Activated naive CD8-positive, alpha-beta T cell treated with anti-CD3 and anti-CD28 coated beads, Interleukin-2, amount 50 U/mL, for 16 hours (primary cell): ENCODE measurements at places on chromosomes 12 and 14.

GRCh38 chr12:101859664-101860607, 17.4 kb upstream of the DRAM1 start:
- DNase-seq, result no peak

GRCh38 chr12:111085096-111085495, 164.7 kb upstream of the MYL2 start:
- no peak for DNase-seq

DNA sequence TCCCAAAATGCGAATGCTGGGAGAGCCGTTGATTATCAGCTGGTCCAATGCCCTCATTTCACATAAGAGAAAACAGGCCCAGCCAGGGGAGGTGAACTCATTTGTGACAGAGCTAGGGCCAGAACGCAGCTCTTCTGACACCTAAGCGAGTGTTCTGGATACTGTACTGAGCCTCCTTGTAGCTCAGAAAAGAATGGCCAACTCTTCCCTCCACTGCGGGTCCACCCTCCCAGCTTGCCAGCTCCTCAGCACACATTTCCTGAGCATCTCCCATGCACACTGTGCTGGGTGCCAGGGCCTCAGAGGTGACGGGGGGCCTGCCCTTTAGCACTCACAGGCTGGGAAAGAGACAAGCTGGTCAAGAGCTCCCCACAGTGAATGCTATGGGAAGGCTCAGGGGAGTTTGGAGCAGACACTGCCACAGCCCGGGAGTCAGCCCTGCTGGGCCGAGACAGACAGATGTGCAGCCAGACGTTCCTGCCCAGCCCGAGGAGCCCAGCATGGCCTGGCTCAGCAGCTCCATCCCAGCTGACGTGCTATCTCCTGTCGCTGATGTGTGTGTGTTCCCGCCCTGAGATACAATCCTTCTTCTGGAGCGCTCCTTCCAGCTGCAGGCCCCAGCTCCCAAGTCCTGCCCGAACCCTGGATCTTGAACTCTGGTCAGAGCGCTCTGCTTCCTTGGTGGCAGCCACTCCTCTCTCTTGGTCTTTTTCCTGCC, 3.5 kb downstream of the CMTM5 start:
- no peak for DNase-seq

DNA sequence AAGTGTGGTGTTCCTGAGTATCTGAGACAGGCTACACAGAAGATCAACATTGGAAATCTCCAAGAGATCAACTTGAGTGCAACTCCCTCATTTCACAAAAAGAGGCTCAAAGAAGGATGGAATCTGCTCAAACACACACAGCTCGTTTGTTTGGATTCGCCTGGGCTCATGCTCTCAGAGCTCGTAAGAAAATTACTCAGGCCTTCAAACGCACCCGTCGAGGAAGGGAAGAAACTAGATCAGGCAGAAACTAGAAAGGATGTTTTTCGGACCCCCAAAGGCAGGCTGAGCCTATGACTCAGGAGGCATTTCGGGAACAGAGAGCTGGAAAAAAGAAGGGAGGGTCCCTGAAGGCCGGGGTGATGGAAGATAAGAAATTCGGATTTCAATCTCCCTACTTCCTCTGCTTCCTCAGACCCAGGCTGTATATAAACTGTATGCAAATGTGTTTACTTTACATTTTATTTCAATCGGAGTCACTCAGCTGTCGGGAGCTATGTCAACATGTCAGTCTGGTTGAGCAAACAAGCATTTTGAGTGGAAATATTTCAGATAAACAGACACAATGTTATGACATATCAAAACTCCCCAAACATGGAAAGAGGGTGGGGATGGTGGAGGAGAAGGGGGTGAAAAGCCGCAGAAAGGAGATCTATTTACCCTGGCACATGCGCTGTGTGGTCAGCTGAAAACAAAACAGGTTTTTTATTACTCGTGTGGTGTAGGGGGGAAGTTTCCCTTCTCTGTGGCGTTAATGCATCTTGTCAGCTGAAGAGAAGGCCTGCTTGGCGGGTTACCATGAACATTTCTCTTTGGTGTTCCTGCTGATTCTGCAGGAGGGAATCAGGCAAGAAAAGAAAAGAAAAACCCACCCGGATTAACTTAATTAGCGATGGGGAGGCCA, 129.1 kb upstream of the TBX3 start:
- DNase-seq, result no peak

- DNase-seq, result no peak
Measured at GRCh38 chr14:99525699-99526080, 44.5 kb downstream of the CCNK start.

GRCh38 chr14:102917469-102918211, 4.8 kb upstream of the AMN start:
- DNase-seq, result peak; percentile 43

DNA sequence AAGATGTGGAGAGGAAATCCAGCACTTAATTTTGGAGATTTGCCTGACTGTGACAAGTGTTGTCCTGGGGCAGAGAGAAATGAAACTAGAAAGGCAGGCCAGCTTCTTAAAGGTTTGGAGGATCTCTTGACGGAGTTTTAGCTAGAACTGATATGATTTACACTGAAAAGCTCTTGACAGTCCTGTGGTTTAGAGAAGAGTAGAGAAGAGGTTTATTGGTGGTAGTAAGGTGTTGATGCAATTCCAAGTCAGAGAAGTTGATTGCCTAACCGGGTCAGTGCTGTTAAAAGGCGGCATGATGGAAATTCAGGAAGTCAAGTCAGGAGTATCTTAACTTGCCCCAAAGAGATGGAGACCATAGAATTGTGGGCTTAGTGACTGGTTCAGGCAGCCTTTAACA, 89.0 kb upstream of the TRAF3 start:
- DNase-seq, result no peak

DNA sequence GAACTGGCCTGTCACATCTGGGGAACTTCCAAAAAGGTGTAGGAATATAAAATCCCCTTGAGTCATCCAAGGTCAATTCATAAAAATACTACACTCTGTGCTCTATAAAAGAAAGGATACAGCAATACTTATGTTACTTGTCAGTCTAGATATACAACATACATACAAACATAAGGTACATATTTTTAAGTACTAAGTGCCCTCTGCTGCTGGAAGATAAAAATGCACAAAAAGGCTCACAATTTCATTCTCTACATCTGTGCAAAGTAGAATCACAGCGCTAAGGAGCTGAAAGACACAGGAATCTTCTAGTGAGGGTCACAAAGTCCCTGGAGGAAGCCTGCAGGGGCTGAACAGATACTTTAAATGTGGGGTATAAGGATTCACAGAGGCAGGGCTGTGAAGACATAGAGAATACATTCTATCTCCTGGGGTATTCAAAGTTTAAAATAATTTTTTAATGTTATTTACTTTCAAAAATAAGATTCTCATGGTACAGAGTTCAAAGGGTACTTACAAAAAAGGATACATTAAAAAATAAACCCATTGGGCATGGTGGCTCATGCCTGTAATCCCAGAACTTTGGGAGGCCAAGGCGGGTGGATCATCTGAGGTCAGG, 10.2 kb upstream of the GOLGA5 start:
- DNase-seq, result no peak

- DNase-seq, result no peak
Measured at GRCh38 chr12:8493084-8493483, 20.2 kb upstream of the CLEC4D start.

- DNase-seq, result no peak
Measured at GRCh38 chr14:33563191-33563900, 387.5 kb downstream of the EGLN3 start.

DNA sequence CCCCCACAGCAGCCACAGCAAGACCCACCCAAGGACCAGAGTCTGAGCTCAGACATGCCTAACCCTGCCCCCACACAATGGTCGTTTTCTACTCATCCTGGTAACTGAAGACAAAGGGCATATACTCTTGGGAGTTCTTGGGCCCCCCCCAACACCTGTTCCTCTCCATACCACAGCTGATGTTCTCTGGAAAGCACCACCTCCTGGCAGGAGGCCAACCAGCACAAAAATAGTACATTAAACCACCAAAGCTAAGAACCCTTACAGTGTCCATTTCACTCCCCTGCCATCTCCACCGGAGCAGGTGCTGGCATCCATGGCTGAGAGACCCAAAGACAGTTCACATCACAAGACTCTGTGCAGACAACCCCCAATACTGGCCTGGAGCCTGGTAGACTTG, 80.6 kb upstream of the DAAM1 start:
- DNase-seq, result no peak

- no peak for DNase-seq
Measured at GRCh38 chr12:56229082-56229481, 769 bp upstream of the SLC39A5 start.

DNA sequence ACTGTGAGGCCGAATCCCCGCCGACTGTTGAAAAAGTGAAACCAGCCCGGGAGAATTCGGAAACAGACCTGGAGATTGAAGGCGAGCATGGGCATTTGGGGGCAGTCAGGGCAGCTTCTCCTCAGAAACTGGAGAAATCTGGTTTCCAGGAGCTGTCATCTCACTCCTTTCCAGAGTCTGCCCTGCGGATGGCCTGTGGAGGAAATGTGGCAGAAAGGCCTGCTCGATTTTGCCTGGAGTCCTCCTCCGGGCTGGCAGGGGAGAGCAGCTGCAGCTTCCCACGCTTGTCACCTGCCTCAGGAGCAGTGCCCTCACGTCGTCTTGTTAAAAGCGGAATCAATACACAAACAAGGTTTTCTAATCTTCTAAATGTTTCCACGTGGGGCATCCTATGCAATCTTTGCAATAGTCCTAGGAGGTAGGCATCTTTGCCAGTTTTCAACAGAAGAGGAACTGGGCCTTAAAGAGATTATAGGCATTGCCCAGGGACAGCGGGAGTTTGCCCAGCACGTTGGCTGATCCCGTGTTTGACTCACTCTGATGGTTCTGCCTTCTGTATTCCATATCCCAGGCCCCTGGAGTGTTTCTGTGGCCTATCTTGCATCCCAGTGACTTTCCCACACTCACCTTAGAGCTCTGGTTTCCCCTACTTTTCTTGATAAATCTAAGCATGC, 2.3 kb downstream of the LRRC74A start:
- DNase-seq, result no peak

DNA sequence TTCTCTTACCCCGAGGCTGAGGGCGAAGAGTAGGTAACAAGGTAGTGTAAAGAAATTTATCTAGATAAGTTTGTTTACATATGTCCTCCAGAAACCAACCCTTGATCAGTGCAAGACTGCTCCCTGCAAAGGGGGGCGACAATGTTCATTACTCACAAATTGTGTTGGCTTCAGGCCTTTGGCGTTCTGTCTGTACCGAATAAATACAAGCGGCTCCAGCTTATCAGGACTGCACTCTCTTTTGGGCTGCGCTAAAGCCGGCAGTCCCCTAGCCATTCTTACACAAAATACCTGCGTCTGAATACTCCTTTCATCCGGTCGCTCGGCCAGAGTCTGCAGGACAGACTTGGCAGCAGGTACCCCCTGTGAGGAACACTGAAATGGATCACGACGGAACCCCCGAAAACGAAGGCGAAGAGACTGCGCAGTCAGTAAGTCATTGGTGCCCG, 116.4 kb downstream of the PPHLN1 start:
- no peak for DNase-seq

DNA sequence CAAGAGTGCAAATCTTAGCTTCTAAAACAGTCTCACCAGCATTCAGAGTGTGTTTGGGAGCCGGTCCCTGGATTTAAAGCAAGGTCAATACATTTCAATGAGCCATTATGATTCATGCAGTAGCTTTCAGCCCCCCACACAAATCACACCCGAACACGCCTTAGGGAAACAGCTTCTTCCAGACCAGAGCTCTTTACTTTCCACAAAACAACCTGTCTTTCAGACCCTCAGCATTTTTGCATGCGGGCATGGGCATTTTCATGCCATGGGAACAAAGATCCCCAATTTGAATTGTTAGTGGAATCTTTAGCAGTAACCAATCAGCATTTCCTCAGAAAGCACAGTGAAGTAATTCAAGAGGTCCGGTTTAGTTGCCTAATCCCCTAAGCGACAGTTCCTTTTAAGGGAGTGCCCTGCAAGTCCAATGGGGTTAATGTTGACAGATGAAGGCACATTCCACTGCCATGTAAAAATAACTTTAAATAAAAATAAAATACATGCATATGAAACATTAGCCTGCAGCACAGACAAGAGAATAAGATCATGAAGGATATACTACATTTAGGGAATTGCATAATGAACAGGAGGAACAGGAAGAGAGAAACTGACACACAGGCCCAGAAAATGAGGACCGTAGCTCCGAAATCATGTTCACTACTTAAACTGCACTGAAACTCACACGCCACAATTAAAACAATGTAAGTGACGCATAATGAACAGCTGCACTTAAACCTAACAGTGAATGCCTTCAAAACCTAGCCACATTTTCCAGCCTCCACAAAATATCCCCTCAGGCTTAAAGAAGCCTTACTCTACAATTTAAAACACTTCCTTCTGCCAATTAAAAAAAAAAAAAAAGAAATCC, 4.0 kb downstream of the VPS37B start:
- no peak for DNase-seq

- no peak for DNase-seq
Measured at GRCh38 chr12:105280966-105281693, 45.2 kb upstream of the APPL2 start.

DNA sequence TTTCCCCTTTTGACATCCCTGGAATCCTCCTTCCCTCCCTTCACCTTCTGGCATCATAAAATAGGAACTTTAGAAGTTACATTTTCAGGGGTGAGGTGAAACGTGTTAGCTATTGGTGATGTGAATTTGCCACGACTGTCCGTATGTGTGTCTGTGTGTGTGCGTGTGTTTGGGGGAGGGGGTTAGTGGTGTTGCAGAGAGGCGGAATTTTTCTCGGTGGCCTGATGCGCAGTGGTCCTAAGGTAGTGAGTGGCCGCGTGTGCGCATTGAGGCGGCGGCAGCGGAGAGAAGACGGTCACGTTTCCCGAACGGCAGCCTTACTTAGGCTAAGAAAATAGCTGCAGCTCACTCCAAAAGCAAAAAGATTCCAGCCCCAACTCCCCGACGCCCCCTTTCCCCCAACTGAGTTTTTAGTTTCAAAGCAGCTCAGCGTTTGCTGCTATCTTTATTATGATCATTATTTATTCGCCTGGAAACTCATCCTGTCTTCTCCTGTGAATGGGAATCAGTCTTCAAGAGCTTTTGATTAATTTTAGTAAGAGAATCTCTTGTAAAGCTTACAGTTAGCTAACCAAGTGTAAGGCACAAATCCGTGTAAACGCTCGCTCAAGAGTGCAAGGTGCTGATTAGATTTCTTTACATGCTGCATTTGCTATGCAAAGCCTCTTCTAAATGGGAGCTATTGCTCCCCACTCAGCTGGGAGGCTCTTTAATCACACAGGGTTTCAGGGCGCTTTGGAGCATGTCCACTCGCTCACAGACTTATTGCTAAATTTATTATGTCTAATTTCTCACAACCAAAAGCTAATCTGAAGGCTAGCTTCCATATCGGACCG, 4.7 kb downstream of the FLRT2 start:
- no peak for DNase-seq

GRCh38 chr12:63496654-63497053, 171.6 kb downstream of the DPY19L2 start:
- no peak for DNase-seq

DNA sequence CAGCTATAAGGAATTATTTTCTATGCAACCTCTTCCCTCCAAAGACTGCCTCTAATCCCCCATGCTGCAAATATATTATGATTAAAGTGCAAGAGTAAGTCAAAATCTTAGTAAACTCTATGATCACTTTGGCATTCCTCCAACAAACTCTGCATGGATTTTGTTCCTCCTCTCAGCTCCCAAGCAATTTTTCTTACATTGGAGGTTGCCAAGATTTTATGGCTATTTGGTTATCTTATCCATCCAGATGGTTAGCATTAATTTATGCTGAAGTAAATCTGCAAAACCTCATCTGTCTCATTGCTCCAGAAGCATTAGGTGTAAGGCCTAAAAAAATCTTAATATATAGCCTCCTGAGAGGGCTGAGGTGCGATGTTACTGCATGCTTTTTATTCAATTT, 228.1 kb downstream of the CHST11 start:
- DNase-seq, result no peak
